T1000 (cell line): ENCODE measurements at places on chromosomes 11 and 22.

DNA sequence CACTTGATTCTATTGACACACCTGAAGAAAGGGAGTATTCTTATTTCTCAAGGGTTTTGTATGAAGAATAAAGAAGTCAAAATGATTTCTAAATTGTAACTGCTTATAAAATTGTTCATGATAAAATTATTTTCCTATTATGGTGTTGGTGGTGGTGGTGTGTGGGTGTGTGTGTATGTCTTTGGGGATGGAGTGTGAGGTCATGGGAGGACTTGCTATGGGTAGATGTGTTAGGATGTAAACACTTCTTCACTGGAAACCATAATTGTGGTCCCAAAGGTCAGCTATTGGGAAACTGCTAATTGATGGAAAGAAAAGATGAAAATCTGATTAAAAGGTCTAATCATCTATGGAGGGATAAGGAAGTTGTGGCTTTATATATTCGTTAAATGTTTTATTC is 5.1 kb downstream of the TRIM22 start:
- DNase-seq = no peak

GRCh38 chr11:69369210-69369825 is 75.4 kb downstream of the MYEOV start:
- DNase-seq = no peak

DNA sequence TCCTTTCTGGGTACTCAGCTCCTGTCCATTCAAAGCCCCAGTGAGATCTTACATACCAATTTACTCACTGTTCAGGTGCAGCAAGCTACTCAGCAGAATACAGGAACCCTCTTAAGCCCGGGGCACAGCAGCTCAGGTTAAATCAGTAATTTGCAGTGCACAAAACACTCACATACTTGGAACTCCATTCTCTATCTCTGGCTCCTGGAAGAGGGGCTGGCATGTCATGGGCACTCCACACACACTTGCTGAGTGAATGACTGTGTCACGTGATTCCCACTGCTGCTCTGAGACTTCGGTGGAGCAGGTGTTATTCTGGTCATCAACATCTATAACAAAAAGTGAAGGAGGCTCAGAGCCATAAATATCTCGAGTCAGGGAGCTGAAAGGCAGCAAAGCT is 157.3 kb upstream of the BDNF start:
- DNase-seq = no peak

DNA sequence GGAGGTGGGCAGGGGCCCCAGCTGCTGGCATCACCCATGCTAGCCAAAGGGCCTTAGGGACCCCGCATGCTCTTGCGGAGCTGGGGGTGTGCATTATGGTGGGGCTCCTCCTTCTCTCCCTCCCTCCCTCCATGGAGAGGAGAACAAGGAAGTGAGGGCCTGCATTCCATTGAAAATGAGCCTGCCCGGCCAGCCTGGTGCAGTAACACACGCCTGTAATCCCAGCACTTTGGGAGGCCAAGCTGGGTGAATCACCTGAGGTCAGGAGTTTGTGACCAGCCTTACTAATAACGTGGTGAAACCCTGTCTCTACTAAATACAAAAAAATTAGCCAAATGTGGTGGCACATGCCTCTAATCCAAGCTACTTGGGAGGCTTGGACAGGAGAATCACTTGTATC is 22.4 kb downstream of the SNAP29 start:
- no peak for DNase-seq

DNA sequence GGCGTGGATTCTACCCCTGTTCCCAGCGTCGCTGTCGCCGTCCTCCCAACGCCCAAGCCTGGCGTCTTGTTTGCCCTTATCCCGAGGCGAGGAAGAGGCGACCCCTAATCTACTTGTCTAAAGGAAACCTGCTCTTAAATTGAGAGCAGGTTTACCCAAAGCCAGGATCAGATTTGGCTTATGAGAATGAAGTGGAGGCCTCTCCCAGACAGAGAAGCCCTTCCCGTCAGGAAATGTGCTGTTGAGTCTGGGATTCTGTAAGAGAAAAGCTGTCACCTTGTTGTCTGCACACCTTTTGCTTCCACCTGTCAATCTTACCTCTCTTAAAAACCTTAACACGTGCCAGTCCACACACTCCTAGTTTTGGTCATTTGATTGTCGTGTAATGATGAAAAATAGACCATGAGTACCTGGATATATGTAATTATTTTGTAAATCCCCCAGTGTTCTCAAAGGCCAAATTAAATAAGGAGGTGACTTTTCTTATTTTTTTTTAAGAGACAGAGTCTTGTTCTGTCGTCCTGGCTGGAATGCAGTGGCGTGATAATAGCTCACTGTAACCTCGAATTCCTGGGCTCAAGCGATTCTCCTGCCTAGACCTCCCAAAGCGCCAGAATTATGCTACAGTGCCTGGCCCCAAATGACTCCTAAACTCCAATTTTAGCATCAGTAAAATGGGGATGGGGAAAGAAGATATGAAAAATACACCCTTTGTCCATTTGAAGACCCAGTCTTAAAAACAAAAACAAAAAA is 627 bp downstream of the GTF2H1 start:
- DNase-seq = no peak

GRCh38 chr22:21585389-21585788 is 17.9 kb downstream of the UBE2L3 start:
- no peak for DNase-seq

GRCh38 chr11:34588023-34588422 is 32.9 kb upstream of the EHF start:
- no peak for DNase-seq

DNA sequence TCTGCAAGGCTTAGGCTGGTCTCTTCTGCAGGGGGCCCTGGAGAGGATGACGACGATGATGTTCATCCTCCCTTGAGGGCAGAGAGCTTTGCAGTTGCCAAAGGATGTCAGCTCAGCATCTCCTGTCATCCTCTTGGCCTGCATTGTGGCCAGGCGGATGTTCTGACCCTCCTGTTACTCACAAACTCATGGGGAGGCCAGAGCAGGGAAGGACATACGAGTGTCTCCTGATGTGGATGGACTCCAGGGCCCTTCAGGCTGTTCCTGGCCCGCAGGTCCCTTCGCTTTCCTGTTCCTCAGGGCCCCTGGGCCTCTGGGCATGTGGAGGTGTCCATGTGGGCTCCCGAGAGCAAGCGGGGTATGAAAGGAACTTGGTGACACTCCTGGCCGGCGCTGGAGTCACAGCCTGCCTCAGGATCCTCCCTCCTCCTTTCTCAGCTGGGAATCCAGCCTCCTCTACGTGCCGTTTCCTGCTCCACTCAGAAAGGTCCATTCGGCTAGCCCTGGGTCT is 8.5 kb downstream of the ADORA2A start:
- DNase-seq = peak; percentile 43

GRCh38 chr11:5348551-5349194 is 2.6 kb upstream of the OR51B6 start:
- no peak for DNase-seq

- DNase-seq = no peak
Measured at GRCh38 chr22:25059438-25059837, 106.9 kb downstream of the KIAA1671 start.

GRCh38 chr11:125111001-125111342 is 454 bp downstream of the TMEM218 start:
- DNase-seq = no peak

DNA sequence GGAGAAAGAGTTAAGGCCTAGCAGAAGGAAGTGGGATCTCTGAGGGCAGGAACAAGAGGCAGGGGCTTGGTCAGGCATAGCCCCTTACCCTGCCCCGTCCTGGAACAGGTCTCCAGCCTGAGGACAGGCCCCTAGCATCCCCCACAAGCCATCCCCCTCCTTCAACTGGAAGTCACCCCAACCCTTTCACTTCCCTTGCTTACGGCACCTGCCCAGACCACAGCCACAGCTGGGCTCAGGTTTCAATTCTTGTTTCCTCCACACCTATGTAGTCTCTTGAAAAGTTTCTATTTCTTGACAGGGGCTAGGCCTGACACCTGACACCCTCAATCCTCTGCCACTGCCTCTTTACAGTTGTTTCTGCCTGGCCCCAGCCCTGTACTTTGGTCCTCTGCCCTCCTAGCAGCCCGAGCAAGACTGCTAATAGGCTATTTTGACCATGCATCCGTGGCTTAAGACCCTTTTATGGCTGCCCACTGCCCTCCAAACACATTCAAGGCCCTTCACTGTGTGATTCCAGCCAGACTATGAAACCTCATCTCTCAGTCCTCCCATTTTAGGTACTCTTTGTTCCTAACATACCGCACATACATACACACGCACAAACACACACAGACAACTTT is 10.9 kb upstream of the FCHSD2 start:
- no peak for DNase-seq

GRCh38 chr11:131468565-131468964 is 98.2 kb downstream of the NTM start:
- DNase-seq = no peak

DNA sequence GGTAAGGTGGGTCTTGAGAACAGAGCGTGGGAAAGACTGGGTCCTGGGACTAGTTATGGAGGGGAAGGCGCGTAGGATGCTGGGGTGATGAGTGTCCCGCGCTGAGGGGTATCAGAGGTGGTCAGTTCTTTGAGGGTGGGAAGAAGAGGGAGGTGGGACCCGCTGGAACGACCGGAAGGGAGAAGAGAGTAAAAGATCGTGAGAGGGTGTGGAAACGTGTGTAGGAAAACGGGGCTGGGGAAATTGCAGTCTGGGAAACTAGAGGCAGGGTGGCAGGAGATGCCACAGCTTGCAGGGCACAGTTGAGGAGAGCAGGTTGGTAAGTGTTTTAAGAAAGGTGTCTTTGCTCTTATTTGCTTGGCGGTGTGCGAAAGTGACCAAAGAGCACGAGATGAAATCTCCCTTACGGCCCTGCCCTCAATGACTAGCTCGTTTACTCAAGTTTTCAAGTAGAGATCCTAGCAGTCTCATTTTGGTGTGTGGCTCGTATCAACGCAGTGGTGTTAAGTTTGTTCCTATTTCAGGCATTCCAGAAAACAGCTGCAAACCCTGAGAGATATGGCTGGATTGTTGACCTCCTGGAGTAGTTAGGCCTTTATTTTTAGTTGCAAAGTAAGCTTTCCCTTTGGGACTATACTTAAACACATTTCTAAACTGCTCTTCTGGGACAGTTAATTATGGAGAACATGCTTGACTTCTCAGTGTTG is 615 bp downstream of the STT3A start:
- no peak for DNase-seq

DNA sequence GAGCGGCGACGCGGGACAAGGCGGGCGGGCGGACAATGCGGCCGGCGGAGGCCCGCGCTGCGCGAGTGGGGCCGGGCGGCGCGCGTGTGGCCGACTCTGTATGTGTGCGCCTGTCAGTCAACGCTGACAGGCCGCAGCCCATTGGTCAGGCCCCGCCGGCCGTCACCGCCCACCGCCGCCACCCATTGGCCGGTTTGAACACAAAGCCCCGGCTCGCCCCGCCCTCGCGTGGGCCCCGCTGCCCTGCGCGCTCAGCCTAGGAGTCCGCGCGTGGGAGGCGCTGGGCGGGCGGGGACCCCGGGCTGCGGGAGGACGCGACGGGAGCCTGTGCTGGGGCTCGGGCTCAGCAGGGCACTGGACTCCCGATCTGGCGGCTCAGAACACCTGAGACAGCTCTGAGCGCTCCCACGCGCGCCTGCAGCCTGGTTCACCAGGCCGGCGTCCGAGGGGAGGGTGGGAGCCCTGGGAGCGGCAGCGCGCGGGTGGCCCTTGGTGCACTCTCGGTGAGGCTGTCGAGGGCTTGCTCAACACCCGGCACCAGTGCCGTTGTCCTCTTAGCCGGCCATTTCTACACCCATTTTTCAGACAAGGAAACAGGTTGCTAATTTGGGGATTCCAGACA is at the start of gene SUN2:
SUN2 (minus strand) TSS at position 88 of the 622 bp plus-strand sequence. CDS start 3,370 bp downstream, outside the sequence.
- peak; percentile 65 for DNase-seq

DNA sequence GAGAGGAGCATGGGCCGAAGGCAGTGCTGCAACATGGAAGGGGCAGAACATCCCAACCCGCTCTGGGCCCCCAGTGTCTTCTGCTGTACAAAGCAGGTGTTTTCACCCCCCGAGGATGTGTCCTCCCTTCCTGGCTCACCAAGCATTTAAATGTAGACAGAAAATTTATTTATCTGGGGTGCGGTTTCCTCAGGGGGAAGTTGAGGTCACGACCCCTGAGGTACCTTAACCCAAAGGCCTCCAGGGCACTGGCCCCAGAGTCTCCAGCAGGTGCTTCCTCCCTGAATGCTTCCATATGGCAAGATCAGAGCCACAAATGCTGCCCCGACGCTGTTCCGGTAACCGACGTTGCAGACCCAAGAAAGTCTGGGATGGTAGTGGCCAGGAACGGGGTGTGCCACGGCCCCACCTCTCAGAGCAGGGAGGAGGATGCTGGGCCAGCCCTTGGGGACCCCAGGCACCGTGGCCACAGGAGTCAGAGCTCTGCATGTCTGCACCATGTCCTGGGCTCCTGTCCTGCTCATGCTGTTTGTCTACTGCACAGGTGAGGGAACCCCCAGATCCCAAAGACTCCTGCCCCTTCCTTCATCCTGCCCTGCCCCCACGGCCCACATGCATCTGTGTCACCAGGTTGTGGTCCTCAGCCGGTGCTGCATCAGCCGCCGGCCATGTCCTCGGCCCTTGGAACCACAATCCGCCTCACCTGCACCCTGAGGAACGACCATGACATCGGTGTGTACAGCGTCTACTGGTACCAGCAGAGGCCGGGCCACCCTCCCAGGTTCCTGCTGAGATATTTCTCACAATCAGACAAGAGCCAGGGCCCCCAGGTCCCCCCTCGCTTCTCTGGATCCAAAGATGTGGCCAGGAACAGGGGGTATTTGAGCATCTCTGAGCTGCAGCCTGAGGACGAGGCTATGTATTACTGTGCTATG is at the start of gene VPREB1:
VPREB1 (plus strand) TSS at position 471 of the 935 bp plus-strand sequence; CDS start at position 499, 28 bp downstream.
- no peak for DNase-seq
